ENCODE measurements at places on chromosomes 4 and X.

GRCh38 chr4:180727478-180727877 is 1515.7 kb upstream of the TENM3 start:
- no peak for DNase-seq

GRCh38 chrX:103774070-103774642 is 2.5 kb upstream of the PLP1 start:
- DNase-seq: no peak

DNA sequence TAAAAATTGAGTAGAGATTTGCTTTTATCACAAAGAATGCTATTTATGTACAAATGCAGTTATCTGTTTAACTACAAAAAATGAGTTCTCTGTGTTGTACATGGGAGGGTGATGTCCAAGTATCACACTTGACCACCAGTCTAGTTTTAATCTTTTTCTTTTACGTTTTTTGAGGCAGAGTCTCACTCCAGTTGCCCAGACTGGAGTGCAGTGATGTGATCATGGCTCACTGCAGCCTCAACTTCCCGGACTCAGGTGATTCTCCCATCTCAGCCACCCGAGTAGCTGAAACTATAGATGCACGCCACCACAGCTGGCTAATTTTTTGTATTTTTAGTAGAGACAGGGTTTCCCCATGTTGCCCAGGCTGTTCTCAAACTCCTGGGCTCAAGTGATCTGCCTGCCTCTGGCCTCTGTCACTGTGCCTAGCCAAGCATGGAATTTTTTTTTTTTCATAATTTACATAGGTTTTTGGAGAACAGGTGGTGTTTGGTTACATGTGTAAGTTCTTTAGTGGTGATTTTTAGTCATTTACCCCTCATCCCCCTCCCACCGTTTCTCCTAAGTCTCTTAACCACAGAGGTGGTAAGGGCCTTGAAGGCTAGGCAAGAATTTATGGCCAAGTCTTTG is 47.9 kb upstream of the RPA4 start:
- no peak for DNase-seq

- no peak for DNase-seq
These were observed 67.5 kb downstream of the ABCG2 start for GRCh38 chr4:88090898-88091297.

GRCh38 chr4:89307446-89308160 is at the start of gene GPRIN3:
TSS of gene GPRIN3 (minus strand) at chr4:89307800. CDS start at chr4:89250110, 57,690 bp downstream.
- DNase-seq: peak; percentile 15

- no peak for DNase-seq
These were observed 15.8 kb upstream of the VEGFD start for GRCh38 chrX:15399962-15400391.

GRCh38 chr4:109079731-109080130 is 222.7 kb downstream of the COL25A1 start:
- no peak for DNase-seq

DNA sequence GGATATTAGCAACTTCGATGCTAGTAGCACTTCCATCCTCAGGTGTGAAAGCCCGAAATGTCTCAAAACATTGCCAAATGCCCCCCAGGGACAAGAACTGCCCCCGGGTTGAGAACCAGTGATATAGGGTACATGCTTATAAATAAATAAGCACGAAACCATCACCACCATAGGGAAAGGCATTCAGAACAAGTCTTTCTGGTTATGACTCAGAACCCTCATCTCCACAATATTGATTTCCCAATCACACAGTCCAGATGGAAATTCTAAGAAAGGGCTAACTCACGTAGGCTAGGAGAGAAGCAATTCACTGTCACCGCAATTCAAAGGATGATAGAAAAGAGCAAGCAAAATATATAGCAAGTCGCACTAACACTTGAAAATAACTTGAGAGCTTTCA is 84.8 kb downstream of the ANOS1 start:
- no peak for DNase-seq

- DNase-seq: no peak
These were observed 33.8 kb downstream of the PPARGC1A start for GRCh38 chr4:23855912-23856605.

GRCh38 chr4:105453550-105454205 is 20.2 kb downstream of the PPA2 start:
- no peak for DNase-seq

DNA sequence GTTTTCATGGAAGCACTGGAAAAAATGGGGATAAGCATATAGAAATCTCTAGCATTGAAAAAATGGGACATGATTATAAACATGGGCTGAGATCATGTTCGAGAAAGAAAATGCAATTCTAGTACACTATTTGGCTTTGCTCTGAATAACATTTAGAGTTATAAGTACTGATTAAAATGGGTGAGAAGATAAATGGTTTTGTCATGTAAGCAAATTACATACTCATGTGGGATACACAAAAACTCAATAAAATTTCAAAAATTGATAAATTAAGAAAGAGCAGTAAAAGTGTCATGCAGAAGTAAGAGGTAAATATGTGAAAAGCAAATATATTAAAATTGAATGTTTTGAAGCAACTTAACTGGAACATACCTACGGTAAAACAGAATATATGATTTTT is 99.6 kb downstream of the GRIA2 start:
- no peak for DNase-seq

DNA sequence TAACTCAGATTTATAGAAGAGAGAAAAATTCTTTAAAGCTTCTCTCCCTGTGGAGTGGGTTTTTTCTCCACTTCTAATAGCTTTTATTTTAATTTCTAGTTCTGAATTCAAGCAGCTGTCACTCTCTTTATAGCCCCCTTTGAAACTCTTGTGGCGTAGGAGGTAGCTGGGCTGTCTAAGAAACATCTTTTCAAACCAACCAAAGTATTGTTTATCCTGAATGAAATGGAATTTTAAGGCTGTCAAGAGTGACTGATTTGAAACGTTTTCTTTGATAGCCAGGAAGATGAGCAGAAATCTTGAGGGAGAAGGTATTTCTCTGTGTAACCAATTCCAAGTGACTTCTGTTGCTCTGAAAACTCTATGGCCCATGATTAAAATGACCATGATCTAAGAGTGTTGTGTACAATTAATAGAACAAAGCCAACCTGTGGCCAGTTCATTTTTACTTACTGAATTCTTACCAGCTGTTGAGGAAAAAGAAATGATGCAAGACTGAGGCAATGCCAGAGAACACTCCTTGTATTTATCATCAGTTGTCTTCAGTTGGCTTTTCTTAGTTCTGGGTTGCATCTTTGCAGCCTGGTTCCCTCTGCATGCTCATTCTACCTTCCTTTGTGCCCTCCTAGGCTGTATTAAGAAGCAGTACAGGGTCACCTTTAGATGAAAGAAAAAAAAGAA is 298.4 kb downstream of the ARHGAP10 start:
- no peak for DNase-seq

- DNase-seq: no peak
These were observed 10.7 kb upstream of the FNIP2 start for GRCh38 chr4:158758142-158758541.

DNA sequence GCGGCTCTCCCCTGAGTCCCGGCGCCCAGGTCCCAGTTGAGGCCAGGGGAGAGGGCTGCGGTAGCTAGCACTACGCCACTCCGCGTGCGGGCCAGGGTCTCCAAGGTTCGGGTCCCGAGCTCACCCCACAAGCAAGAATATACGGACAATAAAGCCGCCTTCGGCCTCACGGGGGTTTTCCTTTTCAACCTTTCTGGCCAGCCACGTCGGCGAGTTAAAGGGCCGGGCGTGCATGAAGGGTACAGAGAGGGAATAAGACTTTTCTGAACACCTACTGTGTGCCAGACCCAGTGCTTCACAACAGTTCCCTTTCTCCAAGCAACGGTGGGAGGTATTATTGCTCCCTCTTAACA is 138.5 kb upstream of the ZIC3 start:
- DNase-seq: no peak

DNA sequence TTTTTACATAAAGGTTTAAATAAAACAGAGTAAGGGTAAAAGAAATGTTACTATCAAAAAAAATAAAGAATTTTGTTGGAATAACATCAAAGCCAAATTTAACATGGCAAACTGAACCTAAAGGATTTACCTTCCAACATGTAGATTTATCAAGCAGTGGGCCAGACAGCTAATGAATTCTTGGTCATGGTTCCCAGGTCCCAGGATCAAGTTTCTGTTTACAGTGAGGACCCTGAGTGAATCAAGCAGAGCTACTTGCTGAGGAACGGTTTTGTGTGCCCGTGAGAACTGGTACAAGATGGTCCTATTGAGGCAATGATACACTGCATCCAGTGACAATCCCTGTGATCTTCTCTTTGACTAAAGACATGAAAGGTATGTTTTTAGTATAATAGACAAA is 157.1 kb downstream of the CDS1 start:
- no peak for DNase-seq

- no peak for DNase-seq
These were observed 76.9 kb downstream of the TMLHE start for GRCh38 chrX:155535866-155536265.

DNA sequence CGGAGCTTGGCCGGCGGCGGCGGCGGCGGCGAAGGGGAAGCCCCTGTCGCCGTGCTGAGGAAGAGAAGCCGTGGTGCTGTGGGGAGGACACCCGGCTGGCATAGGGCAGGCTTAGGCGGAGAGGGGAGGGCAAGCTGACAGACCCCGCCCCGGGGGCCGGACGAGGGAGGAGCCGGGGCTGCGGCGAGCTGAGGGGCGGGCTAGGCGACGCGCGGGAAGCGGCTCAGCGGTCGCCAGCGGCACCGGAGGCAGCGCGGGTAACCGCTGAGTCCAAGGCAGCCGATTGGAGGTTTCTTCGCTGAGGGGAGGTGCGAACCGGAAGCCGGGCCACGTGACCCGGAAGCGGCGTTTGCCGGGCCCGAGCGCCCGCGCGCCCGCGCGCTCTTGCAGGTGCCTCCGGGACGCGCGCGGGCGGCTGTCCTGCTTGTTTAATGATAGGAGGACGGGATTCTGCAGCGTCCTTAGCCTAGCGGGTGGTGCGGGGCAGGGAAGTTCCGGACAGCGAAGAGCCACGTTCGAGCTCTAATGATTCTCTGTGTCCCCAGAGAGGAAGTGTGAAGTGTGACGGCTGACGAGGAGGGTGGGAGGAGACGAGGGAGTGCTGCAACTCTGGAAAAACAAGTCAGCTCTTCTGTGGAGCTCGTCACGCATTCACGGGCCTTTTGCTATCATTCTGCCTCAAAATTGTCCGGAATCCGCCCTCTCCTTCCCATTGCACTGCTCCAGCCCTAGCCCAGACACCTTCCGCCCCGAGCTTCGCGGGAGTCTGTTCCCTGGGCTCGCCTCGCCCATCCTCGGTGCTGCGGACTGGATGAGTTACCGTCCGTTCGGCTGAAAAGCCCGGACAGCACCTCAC is at the start of gene AP1S2:
Gene AP1S2, minus strand, starts transcription at position 102 of the 856 bp plus-strand sequence. CDS start 2,289 bp downstream, outside the sequence.
- DNase-seq: peak; percentile 14

GRCh38 chr4:55819634-55820033 is at the start of gene EXOC1L:
TSS of gene EXOC1L (plus strand) at chr4:55819790. CDS start at chr4:55820027, 237 bp downstream.
- DNase-seq: no peak

DNA sequence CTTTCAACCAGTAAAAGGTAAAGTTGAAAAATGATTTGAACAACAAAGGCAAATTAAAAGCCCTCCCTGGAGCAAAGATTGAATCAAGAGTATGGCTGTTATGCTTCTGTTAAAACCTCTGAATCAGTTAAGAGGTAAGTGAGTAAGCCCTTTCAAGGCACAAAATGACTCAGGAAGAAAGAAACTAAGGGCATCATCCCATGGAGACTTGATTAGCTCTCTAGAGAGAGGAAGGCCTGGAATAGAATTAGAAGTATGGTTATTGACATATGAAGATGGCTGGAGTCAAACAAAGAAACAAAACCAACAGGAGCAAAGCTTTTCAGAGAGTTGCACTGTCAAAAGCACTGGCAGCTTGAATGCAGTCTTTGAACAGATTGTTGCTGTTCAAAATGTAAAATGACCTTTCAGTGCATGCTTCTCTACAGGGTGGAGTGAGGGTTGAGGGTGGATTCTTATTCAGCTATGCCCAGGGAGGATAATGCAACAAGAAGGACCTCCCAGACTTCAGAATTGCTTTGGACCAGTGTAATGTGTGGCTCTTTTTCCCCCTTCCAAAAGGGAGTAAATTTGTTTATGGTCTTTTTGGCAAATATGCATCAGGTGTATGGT is 365.5 kb downstream of the GBA3 start:
- DNase-seq: no peak

DNA sequence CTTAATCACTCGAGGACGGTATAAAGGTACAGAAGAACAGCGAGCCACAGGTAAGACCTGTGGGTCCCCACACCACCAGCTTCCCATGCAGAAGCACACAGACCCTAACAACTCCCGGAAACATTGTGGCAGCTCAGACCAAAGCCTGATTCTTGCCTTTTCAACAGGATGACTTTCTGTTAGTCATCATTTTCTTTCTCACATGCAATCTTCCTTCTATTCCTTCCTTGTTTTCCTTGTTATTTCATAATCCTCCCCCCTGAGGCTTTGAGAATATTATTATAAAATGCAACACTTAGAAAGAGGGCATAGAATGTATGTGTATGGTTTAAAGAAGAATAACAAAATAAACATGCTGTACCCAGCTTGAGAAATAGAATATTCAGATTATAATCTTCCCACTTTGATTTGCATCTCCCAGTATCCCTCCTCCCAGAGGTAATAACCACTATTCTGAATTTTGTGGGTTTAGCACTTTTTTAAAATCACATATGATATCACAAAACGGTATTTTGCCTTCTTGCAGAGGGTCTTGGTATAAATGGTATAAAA is 100.9 kb downstream of the FHDC1 start:
- DNase-seq: no peak

DNA sequence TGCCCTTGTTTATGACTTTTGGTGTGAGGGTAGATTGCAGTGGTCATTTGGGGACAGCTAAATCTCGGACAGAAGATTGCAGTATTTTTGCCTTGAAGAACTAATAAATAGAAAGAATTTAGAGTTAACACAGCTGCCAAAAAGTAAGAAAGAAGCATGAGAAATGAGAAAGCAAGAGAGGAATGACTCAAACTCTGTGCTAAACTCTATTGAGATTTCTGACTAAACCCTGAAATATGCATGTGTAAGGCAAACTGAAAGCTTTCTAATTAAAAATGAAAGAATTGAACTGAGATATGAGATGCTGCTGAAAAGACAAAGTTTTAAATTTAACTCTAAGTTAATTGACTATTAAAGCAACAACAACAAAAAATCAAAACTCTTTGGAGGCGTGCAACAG is 791.3 kb downstream of the RAB28 start:
- DNase-seq: no peak

DNA sequence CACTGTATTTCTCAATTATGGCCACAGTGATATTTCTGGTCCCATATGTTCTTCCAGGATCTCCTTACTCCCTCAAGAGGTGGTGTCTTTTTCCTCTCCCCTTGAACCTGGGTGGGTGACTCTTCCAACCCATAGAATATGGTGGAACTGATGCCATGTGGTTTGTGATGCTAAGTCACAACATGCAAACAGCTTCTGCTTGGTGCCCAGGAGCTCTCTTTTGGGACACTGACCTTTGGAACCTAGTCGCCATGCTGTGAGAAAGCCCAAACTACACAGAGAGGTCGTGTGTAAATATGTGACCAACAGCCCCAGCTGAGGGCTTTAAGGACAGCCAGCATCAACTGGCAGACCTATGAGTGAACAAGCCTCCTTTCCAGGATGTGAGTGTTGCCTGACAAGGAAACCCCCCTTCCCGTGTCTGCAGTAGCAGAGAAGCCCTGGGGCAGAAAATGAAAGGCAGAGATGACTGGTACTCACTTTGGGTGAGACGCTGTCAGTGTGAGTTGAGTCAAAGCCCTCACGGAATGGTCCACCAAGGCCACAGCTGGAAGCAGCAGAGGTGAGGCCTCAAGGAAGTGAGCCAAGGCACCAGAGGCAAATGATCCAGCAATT is 223.4 kb downstream of the BCOR start:
- DNase-seq: no peak
